ENCODE measurements at places on chromosomes 1 and 21.
A peak's percentile ranks its signal among the peaks of the same experiment; 100 is the strongest.

GRCh38 chr1:242411901-242412300 is 112.6 kb downstream of the PLD5 start:
- H3K4me3 ChIP-seq, result no peak overlapping the region
- H3K27me3 ChIP-seq, result peaks cover 4% of the 10 kb centered on the region
- H3K36me3 ChIP-seq, result no peaks in the 10 kb centered on the region

DNA sequence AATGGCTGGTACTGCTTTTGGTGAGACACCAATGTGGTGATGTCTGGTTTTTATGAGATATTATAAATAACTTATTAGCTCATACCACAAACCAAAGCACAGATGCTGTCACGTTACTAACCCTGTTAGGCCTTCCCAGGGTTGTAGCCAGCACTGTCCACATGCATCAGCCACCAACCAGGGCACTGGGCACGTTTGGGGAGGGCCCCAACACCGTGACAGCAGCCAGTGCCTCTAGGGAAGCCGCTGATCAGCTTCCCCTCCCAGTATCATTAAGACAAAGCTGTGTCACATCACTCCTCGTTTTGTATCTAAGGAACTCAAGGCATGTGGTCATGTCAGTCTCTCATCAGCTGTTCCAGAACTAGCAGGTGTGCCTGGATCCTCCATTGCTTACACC is 13.9 kb downstream of the URB1 start:
- no peak overlapping the region for H3K4me3 ChIP-seq
- DNase-seq, result no peak
- H3K27ac ChIP-seq, result no peak overlapping the region
- peaks cover 69% of the 10 kb centered on the region for H3K36me3 ChIP-seq
- H3K4me1 ChIP-seq, result no peaks in the 10 kb centered on the region
- H3K27me3 ChIP-seq, result no peaks in the 10 kb centered on the region

DNA sequence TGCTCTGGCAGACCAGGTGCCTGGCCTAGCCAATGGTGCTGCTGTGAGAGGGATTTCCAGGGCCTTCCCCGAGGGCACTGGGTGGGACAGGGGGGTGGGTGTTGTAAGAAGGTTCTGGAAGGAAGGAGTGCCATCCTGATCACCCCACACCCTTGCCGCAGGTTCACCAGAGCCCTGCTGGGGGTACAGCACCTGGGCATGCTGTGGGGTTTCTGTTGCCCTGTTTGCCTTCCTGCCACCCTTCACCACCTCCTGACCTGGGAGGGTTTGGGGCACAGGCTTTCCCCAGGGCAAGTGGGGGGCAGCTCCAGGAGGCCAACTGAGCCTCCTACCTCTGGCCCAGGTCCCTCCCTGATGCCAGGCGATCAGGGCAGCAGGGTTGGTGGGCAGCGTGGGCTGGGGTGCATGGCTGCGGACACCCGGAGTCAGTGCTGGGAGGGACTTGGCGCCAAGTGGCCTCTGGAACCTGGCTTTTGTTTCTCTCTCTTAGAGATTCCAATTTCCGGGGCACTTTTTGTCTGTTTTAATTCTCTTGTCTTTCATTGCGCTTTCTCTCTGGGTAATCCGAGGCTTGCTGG is 318.8 kb downstream of the PTPRU start:
- no peaks in the 10 kb centered on the region for H3K27me3 ChIP-seq
- H3K4me1 ChIP-seq, result no peaks in the 10 kb centered on the region
- H3K27ac ChIP-seq, result no peak overlapping the region
- no peak for DNase-seq
- H3K36me3 ChIP-seq, result no peaks in the 10 kb centered on the region
- H3K4me3 ChIP-seq, result no peak overlapping the region

- H3K36me3 ChIP-seq, result no peaks in the 10 kb centered on the region
- H3K4me1 ChIP-seq, result no peaks in the 10 kb centered on the region
- no peak overlapping the region for H3K4me3 ChIP-seq
- no peak overlapping the region for H3K27ac ChIP-seq
- peaks cover 9% of the 10 kb centered on the region for H3K27me3 ChIP-seq
Measured at GRCh38 chr1:222781251-222781650, 33.6 kb upstream of the DISP1 start.

- no peak overlapping the region for H3K27ac ChIP-seq
- no peaks in the 10 kb centered on the region for H3K27me3 ChIP-seq
- H3K4me1 ChIP-seq, result no peaks in the 10 kb centered on the region
- H3K36me3 ChIP-seq, result peaks cover 2% of the 10 kb centered on the region
- DNase-seq, result no peak
Measured at GRCh38 chr1:44244986-44245385, 31.7 kb downstream of the DMAP1 start.

DNA sequence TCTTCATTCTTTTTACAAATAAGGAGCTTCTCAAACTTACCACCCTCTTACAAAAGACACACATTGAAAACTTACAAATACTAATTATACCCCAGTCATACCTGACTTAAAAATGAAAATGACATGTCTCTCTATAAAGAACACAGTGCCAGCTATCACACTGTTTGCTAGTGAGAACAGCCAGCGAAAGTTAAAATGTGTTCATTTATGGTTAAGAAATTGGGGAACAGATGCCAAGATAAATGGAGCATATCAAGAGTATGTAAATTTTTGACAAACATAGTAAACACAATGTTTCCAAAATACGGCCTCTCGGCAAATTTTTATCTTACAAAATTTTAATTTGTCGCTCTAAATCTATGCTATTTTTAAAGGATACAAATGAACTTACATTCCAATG is 1422.9 kb downstream of the KCNT2 start:
- no peaks in the 10 kb centered on the region for H3K36me3 ChIP-seq
- no peaks in the 10 kb centered on the region for H3K4me1 ChIP-seq
- no peak for DNase-seq
- no peak overlapping the region for H3K27ac ChIP-seq
- H3K4me3 ChIP-seq, result no peak overlapping the region
- H3K27me3 ChIP-seq, result no peaks in the 10 kb centered on the region

DNA sequence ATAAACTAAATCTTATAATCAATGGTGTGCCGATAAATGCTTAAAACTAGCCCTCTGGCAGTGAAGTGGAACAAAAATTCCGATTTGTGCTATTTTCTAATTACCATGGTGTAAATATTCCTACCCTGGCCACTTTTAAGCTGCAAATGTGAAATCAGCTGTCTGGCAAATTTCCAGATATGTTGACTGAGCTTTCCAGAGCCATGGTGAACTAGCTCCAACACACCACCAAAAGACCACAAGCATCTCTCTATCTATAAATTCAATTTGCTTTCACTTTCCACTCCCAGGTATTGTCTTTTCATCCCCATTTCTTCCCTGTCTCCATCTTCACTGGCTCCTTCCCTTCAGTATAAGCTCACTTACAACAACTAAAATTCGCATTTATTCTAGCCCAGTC is 152.3 kb upstream of the RGS18 start:
- no peaks in the 10 kb centered on the region for H3K36me3 ChIP-seq
- H3K4me1 ChIP-seq, result no peaks in the 10 kb centered on the region
- H3K27me3 ChIP-seq, result no peaks in the 10 kb centered on the region
- no peak overlapping the region for H3K27ac ChIP-seq

DNA sequence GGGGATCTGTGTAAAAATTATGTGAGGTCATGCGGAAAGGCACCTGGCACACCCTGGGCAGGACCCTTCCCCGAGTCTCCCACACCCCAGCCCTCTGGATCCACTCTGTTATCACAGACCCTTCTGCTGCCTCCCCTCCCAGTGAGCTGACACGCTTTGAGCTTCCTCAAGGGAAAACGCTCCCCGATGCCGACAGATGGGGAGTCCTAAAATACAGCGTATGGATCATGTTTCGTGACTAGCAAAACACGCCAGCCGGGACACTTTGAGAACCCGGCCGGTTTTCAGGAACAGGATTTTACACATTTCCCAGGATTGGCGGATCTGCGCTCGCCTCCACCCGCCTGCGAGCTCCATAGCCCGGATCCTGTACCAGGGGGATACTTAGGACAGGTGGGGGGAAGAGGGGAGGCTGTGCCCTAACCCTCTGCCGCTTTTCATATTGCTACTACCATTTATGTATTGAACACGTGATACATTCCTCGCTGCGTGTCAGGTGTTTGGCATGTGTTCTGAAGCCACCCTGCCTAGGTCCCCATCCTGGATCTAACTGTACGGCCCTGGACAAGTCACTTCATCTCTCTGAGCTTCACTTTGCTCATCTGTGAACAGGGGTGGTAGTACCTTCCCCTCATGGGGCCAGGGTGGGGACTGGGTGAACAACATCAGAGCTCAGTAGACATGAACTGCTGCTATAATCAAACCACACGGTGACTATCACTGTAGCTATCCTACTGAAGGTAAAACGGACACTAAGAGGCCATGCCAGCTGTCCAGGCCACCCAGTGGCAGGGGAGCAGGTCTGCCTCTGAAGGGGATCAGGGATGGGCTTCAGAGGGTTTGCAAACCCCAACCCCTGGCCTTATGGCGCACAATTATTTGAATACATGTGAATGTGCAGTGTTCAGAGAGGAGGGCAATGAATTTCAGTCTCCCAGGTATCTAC is 63.2 kb downstream of the SSBP3 start:
- no peak overlapping the region for H3K27ac ChIP-seq
- no peak for DNase-seq
- peaks cover 5% of the 10 kb centered on the region for H3K36me3 ChIP-seq
- no peaks in the 10 kb centered on the region for H3K27me3 ChIP-seq

- no peak overlapping the region for H3K27ac ChIP-seq
- peak; percentile 6 for DNase-seq
- peaks cover 2% of the 10 kb centered on the region for H3K27me3 ChIP-seq
- H3K4me3 ChIP-seq, result no peak overlapping the region
- H3K4me1 ChIP-seq, result peaks cover 16% of the 10 kb centered on the region
- no peaks in the 10 kb centered on the region for H3K36me3 ChIP-seq
Measured at GRCh38 chr1:56525489-56526041, 53.8 kb downstream of the PLPP3 start.

GRCh38 chr1:232893481-232894313 is 56.7 kb upstream of the NTPCR start:
- peaks cover 12% of the 10 kb centered on the region for H3K4me1 ChIP-seq
- no peaks in the 10 kb centered on the region for H3K36me3 ChIP-seq

DNA sequence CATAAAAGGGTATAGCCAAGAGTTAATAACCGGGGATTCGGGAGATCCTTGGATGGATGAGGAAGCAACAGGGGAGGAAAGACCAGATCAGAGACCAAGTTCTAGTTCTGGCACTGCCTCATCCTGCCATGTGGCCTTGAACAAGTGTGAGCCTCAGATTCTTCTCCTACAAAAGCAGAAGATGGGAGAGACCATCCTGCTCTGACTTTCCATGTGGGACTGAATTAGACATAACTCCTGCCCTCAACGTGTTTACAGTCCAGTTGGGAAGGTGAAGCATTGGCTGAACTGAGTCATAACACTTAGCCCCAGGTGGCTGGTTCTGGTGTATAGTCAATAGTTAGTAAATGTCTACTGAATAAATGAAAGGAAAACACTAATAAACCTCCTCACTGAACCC is 12.1 kb upstream of the CNR2 start:
- no peaks in the 10 kb centered on the region for H3K27me3 ChIP-seq
- H3K27ac ChIP-seq, result no peak overlapping the region
- DNase-seq, result no peak
- no peaks in the 10 kb centered on the region for H3K36me3 ChIP-seq
- H3K4me3 ChIP-seq, result no peak overlapping the region

- peak overlapping the region; percentile 90 for H3K27ac ChIP-seq
- peaks cover 10% of the 10 kb centered on the region for H3K27me3 ChIP-seq
- peak overlapping the region; percentile 43 for H3K4me3 ChIP-seq
Measured at GRCh38 chr1:153567621-153568366, 2.1 kb upstream of the S100A2 start.

- H3K27me3 ChIP-seq, result peaks cover 21% of the 10 kb centered on the region
- no peaks in the 10 kb centered on the region for H3K4me1 ChIP-seq
- H3K27ac ChIP-seq, result no peak overlapping the region
Measured at GRCh38 chr1:56584910-56585528, 5.7 kb upstream of the PLPP3 start.

DNA sequence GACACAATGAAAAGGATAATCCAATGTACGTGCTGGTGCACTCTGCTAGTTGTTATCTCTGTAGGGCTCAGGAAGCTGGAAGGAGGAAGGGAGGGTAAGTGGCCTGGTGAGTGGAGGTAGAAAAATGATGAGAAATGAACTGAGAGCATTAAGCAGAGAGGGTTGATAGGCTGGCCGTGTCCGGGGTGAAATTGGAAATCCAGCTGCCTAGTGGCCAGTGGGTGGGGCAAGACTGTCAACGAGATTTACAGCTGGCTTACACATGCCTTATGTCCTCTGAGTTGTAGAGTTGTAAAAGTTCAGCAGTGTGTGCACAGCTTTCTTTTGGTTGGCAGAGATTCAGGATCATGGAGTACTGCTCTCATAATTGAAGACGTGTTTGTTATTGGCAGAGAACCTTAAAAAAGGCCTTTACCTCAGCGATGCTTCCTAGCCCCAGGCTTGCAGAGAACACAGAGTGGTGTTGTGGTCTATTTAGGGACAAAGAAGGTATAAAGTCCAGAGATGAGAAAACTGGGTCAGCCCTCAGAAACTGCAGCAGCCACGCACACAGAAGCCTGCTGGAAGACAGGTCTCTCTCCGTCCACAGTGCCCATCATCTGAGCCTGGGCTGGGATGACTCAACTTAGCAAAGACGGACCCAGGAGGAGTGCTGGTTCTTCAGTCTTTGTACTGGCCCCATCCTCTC is 132.4 kb downstream of the EDEM3 start:
- H3K27me3 ChIP-seq, result no peaks in the 10 kb centered on the region
- no peak overlapping the region for H3K4me3 ChIP-seq
- H3K36me3 ChIP-seq, result no peaks in the 10 kb centered on the region

DNA sequence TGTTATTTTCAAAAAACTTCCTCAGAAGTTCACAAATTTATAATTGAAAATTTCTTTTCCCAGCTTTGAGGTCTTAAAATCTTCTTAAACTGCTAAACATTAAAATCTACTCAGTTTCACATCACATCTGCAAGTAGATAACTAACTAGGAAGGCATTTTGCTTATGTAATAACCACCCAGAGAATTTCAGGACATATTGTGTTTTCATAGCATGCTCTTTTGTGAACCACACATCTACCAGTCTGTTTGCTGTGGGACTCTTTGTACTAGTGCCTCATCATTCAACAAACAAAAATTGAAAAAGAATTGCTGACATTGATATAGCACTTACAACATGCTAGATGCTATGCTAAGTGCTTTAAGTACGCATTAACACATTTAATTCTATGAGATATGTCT is 31.6 kb upstream of the C1orf146 start:
- no peaks in the 10 kb centered on the region for H3K4me1 ChIP-seq
- no peak overlapping the region for H3K27ac ChIP-seq
- H3K4me3 ChIP-seq, result no peak overlapping the region
- H3K27me3 ChIP-seq, result peaks cover 3% of the 10 kb centered on the region

DNA sequence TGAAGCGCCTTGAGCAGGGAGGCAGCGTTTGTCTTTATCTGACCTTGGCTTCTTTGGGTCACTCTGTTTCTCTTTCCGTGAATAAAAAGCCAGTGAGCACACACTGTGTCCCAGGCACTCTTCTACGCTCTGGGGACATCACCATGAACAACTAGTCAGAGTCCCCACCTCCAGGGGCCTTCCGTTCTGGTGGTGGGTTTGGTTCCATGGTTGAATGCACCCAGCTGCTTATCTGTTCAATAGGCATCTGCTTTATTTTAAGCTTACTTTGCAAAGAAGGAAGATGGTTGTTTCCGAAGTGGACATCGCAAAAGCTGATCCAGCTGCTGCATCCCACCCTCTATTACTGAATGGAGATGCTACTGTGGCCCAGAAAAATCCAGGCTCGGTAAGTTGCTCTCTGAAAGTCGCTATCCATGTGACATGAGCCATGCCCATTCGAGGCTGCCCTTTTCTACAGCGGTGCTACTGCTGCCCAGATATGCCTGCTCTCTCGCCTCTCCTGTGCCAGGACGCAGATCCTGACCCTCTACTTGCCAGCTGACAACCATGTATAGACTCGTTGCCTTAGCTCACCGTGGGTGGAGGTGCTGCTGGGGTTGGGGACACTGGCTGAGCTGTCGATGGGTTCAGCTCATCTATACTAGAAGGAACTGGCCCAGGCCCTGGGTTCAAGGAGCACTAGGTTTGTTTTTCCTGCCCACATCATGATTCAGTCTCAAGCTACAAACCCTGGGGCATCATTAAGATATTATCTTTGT is 5.9 kb downstream of the MX1 start:
- H3K27me3 ChIP-seq, result no peaks in the 10 kb centered on the region
- H3K4me1 ChIP-seq, result peaks cover 26% of the 10 kb centered on the region
- H3K4me3 ChIP-seq, result no peak overlapping the region
